ENCODE measurements at places on chromosomes 16 and 17.

DNA sequence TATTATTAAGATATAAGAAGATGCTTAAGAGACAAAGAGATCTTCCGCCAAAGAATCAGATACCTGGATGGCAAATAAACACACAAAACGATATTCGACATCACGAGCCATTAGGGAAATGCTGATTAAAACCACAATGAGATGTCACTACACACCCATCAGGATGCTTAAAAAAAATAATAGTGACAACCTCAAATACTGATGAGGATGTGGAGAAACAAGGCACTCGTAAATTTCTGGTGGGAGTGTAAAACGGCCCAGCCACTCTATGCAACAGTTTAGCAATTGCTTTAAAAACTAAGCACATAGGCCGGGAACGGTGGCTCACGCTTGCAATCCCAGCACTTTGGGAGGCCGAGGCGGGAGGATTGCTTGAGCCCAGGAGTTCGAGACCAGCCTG, 39.4 kb downstream of the TBC1D16 start:
- DNase-seq, result no peak

DNA sequence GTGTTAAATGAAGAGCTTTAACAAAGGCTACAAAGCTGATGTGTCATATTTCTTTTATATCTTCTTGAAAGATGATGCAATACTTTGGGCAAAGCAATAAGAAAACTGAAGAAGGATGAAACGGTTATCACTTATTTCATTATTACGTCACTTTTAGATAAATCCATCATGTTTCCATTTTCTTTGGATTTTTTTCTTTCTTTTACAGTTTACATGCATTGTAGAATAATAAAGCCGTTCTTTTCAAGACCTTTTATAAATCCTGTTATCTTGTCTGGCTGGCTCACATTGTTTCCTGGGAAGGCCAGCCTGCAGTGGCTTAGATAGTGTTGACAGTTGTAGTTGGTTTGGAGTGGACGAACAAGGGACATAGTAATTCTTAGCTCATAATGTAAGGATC, 28.9 kb downstream of the TANC2 start:
- no peak for DNase-seq

- no peak for DNase-seq
These were observed 11.3 kb upstream of the PECAM1 start for GRCh38 chr17:64401941-64402340.

- DNase-seq, result no peak
These were observed 2.8 kb downstream of the NDEL1 start for GRCh38 chr17:8438441-8438840.

DNA sequence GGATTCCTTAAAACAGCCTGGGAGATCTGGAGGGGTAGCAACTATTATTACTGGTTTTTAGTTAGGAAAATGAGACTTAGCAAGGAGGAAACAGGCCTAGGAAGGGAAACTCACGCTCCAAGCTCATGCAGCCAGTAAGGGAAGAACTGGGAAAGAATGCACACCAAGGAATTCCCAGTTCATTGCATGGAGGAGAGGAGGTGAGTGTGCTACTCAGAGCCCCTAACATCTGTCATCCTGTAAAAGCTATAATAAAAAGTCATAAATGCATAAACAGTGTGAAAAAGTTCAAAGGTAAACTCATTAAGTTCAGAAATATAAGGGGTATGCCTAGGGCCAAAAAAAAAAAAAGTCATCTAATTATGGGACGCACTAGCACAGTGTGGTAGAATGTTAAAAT, 25.9 kb downstream of the TMEM98 start:
- no peak for DNase-seq

DNA sequence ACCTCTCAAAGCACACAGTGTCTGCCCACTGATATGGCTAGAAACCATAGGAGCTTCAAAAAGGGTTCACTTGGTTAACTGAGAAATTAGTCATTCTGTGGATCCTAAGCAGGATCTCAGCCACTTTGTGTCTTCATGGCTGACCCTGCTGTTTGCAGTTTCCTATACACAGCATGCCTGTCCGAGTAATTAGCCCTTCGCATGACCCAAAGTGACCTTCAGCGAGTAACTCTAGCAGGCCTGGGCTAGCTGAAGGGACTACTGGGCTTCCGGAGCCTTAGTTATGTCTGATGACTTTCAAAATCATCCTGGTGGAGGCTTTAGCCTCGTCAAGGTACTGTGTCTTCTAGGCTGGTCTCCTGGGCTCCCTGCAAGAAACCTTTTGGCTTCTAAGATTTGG, 28.9 kb upstream of the FBXW10B start:
- no peak for DNase-seq

- no peak for DNase-seq
These were observed 775 bp downstream of the PRPSAP2 start for GRCh38 chr17:18858567-18859245.

DNA sequence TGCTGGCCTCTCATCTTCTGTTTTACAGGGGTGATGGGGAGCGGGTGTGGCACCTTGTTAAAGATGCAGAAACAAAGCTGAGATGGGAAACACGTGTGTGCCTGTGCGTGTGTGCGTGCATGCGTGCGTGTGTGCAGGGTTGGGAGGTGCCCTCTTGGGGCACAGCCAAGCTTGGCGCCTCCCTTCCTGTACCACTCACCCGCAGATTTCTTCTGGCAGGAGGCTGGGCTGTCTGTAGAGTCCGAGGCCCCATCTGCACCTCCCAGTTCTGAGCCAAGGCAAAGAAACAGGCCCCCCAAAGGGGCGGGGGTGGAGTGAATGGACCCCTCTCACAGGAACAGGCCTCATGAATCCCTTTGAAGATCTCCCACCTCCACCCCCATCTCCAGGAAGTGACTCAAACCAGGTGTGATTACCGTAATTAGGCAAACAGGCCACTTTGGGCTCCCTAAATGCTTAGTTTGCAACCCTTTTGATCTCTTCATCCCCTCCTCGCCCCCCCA, 20.9 kb downstream of the TNS4 start:
- DNase-seq, result peak; percentile 71

GRCh38 chr17:81394921-81395599, at the start of gene BAHCC1:
TSS of gene BAHCC1 (plus strand) at chr17:81395457. CDS start at chr17:81399740, 4,283 bp downstream.
- peak; percentile 83 for DNase-seq

GRCh38 chr17:7916385-7916682, 245 bp upstream of the RNF227 start:
- no peak for DNase-seq

DNA sequence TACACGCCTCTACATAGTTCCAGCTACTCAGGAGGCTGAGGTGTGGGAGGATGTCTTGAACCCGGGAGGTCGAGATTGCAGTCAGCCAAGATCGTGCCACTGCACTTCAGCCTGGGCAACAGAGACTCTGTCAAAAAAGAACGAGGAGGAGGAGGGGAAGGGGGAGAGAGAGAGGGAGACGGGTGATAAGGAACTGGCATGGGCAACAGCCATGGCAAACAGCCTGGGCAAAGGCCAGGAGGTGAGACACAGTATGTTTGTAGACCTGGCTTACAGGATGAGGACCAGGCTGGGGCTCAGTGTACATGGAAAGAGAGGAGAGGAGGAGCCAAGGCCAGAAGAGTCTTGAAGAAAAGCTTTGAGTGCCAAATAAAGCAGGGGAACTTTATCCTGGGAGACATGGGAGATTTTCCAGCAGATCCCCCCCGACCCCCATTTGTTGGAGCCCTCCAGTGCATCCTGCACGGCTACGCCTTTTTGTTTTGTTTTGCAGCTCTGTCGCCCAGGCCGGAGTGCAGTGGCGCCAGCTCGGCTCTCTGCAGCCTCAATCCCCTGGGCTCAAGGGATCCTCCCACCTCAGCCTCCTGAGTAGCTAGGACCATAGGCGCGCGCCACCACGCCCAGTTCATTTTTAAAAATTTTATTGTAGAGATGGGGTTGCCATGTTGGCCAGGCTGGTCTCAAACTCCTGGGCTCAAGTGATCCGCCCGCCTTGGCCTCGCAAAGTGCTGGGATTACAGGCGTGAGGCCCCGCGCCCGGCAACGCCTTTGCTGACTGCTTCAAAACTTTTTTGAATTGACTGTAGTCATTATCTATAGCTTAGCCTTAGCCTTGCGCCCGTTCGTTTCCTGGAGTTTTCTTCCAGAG, 1.3 kb upstream of the ALKBH5 start:
- no peak for DNase-seq

DNA sequence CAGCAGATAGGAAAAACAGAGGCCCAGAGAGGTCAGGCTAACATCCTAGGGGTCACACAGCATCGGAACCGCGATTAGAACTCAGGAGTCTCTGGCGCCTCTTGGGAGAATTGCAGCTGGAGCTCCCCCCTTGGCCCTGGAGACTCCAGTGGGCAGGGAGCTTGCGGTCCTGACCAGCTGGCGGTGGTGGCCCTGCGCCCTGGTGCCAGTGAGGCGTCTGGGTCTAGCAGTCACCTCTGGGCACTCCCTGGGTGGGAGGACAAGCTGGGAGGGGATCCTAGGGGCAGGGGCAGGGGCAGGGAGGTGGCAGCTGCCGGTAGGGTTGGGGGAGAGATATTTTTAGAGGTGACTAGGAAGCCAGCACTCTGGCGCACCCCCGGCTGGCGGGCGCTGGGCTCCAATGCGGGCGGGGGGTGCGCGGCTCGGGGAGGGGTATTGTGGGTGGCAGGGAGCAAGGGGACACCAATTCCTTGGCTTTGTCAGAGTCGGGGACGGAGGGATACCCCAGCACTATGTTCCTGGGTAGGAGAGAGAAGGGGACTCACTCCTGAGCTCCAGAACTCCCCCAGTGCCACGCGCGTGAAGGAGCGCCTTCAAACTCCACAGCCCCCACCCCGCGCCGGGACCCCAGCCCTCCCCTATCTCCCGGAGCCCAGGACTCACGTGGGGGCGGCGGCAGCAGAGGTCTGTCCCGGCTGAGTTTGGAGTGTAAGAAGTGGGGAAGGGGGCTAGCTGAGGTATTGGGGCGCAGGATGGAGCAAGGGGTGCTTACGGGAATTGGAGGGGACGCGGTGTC, 584 bp downstream of the PHOSPHO1 start:
- no peak for DNase-seq

- DNase-seq, result no peak
These were observed 20.1 kb downstream of the YWHAE start for GRCh38 chr17:1379930-1380313.

DNA sequence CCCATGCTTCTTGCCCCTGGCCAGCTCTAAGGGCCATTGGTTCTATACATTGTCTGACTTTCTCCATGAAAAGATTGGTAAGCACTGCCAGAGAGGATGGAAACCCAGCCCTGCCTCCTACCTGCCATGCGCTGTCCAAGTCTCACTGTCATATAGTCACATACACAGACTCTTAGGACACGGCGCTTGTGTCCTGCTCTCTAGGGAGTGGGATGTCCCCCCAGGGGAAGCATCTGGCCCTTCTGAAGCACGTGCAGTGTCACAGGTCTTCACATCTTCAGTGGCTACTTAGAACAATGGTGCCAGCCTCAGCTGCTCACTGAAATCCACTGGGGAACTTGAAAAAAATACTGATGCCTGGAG, 38.7 kb downstream of the MYO18A start:
- DNase-seq, result no peak

GRCh38 chr17:33858121-33858520, 397.0 kb upstream of the CCL2 start:
- DNase-seq, result no peak

DNA sequence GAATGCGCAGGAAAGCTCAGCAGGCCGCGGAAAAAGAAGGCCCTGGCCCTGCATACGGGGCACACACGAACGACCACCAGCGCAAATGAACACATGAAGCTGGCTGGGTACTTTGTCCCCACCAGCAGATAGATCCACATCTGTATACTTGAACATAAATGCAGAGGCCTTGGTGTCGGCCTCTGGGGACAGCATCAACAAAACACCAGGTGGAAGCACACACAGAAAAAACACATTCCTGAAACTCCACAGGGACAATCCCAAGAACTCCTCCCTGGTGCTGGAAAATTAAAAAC, 606 bp upstream of the ZBTB4 start:
- DNase-seq, result no peak

GRCh38 chr16:4026854-4027253, 89.4 kb downstream of the ADCY9 start:
- DNase-seq, result no peak

DNA sequence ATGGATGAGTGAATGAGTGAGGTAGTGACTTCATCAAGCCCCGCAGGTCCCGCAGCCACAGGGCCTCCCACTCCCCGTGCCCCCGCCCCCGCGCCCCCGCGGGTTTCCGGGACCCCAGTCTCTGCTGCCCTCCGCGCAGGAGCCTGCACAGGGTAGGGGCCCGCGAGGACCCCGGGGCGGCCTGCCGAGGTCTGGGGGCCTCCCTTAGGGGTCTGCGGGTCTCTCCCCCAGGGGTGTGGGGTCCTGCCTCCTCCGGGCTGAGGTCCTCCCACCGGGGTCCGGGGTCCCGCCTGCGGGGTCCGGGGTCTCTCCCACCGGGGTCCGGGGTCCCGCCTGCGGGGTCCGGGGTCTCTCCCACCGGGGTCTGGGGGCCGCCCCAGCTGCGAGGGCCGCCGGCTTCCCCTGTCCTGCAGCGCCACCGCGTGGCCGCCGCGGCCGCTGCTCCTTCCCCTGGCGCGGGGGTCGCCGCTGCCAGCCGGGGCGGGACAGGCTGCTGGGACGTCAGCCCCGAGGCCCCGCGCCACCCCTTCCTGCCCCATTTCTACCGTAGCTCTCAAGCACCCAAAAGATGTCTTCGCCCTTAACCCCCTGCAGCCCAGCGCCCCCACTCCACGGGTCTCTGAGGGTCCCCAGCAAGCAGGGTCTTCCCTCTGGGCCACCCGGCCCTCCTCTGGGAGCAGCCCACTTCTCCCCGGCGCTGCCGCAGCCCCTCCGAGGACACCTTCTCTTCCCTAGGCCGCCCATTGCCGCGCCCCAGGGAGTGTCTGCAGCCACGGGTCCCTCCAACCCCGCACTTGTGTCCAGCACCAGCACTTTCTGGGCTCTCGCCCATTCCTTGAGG, 10.4 kb upstream of the CHMP6 start:
- no peak for DNase-seq

DNA sequence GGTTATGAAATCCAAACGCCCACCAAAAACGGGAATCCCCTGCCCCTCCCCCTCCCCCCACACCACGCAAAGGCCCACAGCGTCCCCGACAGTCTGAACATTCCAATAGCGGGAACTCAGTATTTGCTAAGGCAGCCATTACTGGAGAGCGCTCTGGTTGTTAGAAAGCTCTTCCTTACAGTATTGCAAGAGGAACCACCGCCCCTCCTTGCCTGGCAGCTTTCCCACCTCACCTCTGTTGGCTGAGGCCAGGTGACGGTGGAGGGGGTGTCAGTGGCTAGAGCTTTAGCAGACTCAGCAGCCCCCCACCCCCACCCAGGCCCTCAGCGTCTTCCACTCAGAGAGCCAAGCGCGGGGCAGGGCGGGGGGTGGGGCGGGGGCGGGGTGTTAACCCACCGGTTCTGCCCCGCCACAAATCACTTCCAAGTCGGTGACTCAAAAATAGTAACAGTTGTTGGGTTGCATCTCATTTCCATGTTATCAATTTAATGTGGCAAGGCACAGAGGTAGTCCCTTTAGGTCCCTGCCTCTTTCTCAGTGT, 2.2 kb upstream of the PLEKHH3 start:
- no peak for DNase-seq

- DNase-seq, result no peak
These were observed 35.3 kb upstream of the ACSM2B start for GRCh38 chr16:20611350-20611902.

DNA sequence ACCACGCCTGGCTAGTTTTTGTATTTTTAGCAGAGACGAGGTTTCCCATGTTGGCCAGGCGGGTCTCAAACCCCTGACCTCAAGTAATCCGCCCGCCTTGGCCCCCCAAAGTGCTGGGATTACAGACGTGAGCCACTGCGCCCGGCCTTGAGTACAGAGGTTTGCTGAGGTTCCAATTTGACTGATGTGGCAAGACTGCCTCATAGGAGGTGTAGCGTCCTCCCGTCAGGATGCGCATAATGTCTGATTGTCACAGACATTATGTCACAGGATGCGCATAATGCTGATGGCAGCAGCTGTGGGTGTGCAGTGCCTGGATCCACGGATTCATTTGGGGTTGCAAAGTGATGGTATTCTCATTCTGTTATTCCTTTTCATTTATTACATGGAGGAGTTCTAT, 45.2 kb downstream of the HAPSTR1 start:
- DNase-seq, result no peak
